IMR-90 (cell line): ENCODE measurements at places on chromosomes 12 and 14. TPM values are rescaled to one million over a fixed set of nuclear protein-coding genes. Genes with fewer than 3 reads are reported as not detected.
A peak's percentile ranks its signal among the peaks of the same experiment; 100 is the strongest.

DNA sequence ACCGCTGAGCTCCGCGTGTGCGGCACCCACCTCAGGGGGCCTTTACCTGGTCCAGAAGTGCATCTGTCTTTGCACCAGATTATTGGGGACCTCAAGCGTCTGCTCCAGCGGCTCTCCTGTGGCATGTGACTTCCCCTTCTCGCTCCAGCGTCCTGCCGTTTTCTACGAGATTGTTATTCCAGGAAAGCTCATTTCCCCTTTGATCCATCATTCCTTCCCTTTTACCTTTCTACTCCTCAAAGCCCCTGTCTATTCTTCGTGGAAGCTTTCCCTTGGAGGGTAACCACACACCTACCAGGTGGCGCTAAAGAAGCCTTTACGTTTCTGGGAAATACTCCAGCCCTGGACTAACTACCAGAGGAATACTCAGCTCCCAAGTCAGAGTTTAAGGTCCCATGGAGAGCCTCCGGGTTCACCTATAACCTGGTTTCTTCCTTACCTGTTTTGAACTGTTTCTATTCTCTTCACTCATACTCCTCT, 1.5 kb downstream of the FKBP4 start:
- no peak for DNase-seq

Gene PPFIA2
- polyA plus RNA-seq: 0.29 TPM in 1 of 2 replicates, not detected in the other

- peak; percentile 43 for DNase-seq
These were observed 62.9 kb downstream of the CCDC91 start for GRCh38 chr12:28253161-28253641.

GRCh38 chr12:14577344-14577743, 9.7 kb upstream of the PLBD1 start:
- no peak for DNase-seq

DNA sequence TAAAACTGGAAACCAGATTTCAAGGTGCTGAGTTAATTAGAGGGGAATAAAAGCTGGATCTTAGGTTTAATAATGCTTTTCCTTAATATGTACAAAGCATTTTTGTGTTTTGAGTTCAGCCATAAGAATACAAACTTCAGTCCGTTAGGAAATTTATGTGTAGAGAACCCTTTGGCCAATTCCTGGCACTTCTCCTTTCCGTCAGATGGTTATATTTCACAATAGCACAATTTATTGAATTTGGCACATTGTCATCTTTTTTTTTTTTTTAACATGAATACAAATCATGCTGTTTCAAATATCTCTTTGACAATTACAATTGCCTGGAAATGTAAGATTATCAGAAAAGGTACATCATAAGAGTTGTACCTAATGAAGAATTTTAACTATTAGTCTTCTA, 56.2 kb upstream of the DDHD1 start:
- DNase-seq: no peak

- peak; percentile 91 for DNase-seq
These were observed 224.2 kb upstream of the PWP1 start for GRCh38 chr12:107461222-107461975.

- peak; percentile 10 for DNase-seq
These were observed 393 bp downstream of the SYT1 start for GRCh38 chr12:78864870-78865463.

GRCh38 chr14:31819281-31819680, 257.8 kb upstream of the ARHGAP5 start:
- no peak for DNase-seq

DNA sequence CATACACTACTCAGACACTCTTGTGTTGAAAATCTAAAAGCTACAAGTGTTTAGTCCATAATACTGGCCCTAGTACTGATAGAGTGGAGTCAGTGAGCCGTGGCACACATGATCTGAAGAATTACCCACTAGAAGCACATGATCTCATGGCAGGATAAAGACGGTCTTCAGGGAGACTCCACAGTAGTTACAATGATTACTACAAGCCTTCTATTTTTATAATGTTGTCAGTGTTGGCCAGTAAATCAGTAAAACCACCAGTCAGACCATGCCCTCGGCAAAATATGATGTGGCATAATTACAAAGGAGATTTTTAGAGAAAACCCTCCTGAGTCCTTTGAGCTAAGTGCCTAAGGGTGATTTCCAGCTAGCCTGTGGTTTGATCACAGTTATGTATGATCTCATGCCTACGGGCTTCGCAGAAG, 114.9 kb downstream of the PDZRN4 start:
- no peak for DNase-seq

DNA sequence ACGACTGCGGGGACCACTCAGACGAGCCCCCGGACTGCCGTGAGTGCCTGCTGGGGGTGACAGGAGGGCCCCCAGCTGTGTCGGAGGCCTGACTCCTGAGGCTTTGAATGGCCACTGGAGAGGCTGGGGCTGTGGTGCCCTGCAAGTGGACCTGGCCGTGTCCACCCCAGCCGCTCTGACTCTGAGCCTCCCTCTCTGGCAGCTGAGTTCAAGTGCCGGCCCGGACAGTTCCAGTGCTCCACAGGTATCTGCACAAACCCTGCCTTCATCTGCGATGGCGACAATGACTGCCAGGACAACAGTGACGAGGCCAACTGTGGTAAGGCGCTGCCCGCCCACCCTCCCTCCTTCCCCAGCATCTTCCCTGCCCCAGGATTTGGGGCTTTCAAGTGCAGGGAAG, 16.1 kb upstream of the NXPH4 start:
- no peak for DNase-seq

DNA sequence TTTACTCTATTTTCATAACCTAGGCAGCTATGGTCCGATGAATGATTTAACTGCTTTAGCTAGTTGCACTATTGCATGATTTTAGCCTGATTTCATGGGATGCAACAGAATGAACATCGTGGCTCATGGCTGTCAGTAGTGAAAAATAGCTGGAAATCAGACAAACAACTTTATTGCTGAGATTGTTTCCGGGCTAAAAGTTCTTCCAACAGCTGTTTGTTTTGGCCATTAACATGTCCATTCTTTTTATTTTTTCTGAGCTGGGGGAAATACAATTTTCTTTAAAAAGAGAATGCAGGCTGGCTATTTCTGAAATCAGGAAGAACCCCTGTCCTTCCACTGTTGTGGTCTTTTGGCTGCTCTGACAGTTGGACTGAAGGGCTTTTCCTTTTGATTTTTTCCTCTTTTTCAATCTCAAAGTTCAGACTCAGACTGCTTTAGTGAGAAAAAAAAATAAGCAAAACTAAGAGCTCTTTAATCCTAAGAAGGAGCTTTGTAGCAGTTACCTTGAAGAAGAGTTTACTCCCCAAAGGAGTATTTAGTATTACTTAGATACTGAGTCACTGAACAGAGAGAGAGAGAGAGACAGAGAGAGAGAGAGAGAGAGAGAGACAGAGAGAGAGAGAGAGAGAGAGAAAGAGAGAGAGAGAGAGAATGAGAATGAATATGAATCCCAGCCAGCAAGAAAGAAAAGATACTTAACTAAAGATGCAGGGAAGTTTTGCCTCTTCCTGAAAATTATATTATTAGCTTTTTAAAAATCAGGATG, at the start of gene NAV3:
TSS of gene NAV3 (plus strand) at position 312 of the 769 bp plus-strand sequence. CDS start 568 bp downstream, outside the sequence.
- DNase-seq: no peak

Gene SLC38A4
- 2.3 and 2.7 TPM in 2 replicates for polyA plus RNA-seq

DNA sequence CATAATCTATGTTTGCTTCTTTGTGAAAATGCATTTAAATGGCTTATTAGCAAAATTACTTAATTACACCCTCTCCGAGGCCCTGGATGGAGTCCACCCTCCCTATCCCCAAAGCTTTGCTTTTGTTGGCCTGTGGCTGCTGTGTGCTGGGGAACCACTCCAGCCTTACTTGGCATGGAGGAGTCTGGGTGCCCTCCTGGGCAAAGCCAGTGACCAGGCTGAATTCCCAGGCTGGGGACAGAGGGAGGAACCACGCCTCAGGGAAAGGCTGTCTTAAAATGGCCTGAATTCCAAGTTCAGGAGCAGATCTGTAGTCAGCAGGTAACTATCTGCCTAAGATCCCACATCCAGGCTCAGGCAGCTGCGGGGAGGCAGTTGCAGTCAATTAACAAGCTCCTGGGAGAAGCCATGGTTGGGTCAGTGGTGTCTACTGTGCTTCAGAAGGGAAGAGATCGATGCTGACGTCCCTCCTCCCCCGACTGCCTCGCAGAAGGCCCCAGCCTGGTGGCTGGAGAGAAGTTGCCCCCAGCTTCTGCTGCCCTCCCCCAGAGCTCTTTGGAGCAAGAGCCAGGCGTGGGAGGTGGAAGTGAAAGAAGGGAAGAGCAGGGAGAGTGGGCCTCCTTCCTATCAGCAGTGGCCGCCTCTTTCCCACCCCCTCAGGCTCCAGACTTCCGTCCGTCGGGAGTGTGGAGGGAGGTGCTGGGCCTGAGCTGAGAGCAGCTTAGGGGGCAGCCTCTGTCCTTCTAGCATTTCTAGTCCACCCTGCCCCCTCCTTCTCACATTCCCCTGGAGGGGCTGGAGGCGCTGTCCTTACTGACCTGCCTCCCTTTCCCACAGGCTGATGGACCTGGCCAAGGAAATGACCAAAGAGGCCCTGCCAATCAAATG, 11.3 kb downstream of the VASH1 start:
- peak; percentile 61 for DNase-seq

DNA sequence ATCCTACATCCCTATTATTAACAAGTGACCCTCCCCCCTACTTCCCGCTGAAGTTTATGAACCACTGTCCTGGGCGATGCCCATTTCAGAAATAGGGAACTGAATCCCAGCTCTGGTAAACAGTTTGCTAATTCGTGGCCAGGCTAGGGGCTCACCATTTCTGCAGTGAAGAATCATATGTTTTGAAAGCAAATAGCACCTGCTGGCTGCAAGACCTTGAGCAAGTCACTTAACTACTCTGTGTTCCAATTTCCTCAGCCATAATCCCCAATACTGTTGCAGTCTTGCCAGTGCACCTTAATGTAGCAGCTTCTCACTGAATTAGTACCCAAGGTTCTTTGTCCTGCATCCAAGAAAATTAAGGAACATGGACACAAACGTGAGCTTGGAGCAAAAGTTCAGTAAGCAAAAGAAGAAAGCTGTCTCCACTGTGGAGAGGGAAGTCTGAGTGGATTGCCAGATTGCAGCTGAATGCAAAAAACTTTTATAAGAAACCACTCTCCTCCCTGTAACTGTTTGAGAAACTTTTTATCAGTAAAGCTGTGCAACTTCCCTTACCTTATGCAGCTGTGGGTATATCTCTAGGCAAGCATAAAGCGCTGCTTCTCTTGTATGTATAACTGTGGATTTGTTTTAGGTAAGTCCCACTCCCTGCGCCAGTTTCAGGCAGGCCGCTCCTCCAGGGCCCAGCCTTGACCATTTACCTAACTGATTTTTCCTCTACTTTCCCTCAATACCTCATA, 824 bp downstream of the OAS1 start:
- DNase-seq: no peak

- peak; percentile 22 for DNase-seq
These were observed 1178.3 kb upstream of the FLRT2 start for GRCh38 chr14:84351646-84352045.

Gene ATN1
- 58.7 and 59.8 TPM in 2 replicates for polyA plus RNA-seq

DNA sequence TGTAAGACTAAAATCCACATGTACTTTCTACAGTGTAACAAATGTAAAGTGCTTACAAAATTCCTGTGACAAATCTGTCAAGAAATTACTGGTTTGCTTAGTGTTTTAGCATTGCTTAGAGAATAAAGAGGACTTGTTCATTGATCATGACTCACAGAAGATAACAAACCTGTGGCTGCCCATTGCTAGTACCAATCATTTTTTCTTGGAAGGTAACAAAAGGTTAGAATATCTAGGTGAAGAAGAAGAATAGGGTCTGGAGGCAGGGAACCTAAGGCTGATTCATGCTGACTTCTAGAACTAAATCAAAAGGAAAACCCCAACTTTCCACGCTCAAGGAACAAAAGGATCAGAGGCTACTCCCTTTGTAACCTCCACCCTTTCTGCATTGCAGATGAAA, 232.7 kb upstream of the ABCD2 start:
- DNase-seq: peak; percentile 1

Gene TAS2R9
- not detected in 2 replicates for polyA plus RNA-seq

- DNase-seq: peak; percentile 49
These were observed 44.3 kb upstream of the PSMA6 start for GRCh38 chr14:35247777-35248475.

DNA sequence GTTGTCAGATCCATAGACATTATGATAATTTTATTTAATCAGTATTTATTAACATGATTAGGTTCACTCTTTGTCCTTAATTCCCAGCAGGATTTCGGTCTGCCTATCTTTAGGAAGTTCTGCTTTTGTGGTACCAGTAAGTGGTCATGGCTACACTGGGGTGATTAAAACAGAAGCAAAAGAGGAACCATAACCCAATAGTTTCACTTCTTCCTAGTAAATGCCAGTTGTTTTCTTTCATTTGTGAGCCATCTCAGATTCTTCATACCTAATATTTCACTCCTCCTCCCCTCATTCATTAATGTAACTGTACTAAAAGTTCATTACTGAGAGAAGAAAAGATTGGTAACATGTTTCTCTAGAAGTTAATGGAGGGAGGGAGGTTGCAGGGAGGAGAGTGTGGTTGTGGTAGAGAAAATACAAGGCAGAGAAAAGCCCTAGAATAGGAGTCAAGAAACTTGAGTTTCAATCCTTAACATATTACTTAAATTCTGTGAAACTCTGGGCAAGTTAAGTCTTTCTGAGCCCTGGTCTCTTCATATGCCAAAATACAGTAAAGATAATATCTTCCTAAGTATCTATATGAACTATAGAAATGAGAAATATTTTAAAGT, 101.2 kb downstream of the PEBP1 start:
- no peak for DNase-seq

DNA sequence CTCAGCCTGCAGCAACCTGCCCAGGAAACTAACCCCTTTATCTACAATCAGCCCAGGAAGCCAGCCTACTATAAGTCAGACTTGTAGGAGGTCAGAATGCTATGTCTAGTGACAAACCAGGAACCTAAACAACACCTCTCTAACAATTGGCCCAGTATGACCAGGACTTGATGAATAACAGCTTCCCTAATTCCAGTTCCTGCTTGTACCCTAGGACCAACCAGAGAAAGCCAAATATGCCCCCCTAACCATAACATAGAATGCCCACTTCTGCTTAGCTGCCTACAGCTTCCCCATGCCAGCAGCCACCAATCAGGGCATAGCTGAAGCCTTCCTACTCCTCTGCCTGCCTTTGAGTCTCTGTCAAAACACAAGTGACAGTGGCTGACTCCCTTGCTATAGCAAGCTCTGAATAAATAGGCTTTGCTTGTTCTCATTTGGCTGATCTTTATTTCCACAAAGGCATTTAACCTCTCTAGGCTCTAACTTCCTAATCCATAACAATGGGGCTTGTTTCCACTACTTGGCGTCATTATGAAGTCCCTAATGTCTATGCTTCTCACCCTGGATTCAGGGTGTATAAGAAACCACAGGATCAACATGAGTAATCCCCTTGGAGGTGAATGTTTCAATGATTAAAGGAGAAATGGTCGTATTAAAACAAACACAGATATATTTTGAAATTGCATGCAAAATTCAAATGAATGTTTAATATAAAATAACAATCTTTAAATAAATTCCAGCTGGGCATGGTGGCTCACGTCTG, 220.2 kb downstream of the ANO6 start:
- no peak for DNase-seq

Gene RILPL1
- 19.8 and 24.5 TPM in 2 replicates for polyA plus RNA-seq

Gene SLC25A47
- not detected in 2 replicates for polyA plus RNA-seq

Gene BTG1
- 33.5 and 43.3 TPM in 2 replicates for polyA plus RNA-seq
